Foreskin keratinocyte (primary cell): ENCODE measurements at places on chromosomes 13 and 19. TPM values are rescaled to one million over a fixed set of nuclear protein-coding genes. Genes with fewer than 3 reads are reported as not detected.

The PLIN5 gene
- total RNA-seq = not detected in 2 replicates

- DNase-seq = peak; percentile 61
Observed at GRCh38 chr13:92842145-92842544, 384.5 kb upstream of the GPC6 start.

DNA sequence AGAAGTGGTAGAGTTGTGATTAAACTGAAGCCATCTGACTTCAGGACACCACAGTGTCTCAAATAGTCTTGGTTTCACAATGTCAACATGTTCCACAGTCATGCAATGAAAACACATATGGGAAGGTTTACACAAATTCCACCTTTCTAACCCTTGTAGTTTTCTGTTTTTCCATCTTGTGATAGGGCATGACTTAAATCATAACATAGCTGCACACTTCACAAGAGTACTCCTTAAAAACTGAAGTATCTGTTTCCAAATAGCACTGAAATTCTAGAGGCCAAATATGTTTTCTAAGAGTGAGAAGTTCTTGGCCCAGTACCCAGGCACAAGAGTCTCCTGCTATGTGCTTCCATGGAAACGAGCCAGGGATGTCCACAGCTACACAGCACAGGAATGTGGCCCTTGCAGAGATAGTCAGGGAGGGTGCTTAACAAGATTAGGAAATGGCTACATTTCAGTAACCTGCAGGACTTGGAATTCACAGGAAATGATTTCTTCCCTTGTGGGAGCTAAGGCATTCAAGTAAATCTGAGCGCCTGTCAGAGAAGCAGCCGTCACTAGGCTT is 269.1 kb downstream of the NDFIP2 start:
- DNase-seq = peak; percentile 41

GRCh38 chr19:33737681-33738371 is 58.8 kb upstream of the KCTD15 start:
- no peak for DNase-seq

- no peak for DNase-seq
Observed at GRCh38 chr13:57314897-57315520, 148.0 kb downstream of the PRR20E start.

- no peak for DNase-seq
Observed at GRCh38 chr13:78680115-78680561, 21.2 kb upstream of the OBI1 start.

The CPAMD8 gene
- 0.17 and 0.25 TPM in 2 replicates for total RNA-seq

GRCh38 chr19:48918801-48919247 is 14.7 kb upstream of the DHDH start:
- no peak for DNase-seq

The KLK15 gene
- total RNA-seq = not detected in 2 replicates

DNA sequence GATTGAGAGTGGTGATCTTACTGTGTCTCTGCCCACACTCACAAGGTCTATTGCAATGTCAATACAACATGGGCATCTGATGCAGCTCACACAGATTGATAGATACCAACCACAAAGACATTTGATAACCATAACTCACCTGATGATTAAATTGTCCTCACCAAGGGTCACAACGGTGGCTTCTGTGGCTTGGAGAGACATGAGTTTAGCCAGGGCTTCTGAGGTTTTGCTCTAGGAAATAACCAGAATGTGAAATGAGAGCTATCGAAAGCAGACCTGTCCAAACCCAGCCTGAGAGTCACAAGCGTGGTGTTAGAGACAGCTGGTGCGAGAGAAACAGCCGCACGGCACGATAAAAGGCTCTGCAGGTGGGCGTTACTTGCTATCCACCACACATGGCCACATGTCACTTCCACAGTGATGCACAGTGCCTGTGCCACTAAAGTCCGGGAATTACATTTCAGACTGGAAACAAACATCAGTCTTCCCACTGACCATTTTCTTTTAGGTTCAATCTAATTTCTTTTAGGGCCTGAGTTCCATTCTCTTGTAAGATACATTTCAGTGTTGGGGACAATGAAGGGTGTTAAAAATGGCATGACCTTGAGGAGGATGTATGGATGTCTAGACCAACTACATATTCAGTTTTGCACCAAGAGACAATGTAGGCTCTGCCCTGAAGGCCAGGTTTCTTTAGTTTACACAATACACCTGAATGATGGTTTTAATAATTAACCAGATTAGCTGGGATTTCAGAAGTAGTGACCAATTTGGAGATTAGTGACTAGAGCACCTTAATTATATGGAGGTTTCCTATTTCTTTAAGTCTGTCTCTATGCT is 53.7 kb downstream of the ATP7B start:
- DNase-seq = no peak

- DNase-seq = peak; percentile 42
Observed at GRCh38 chr19:45968626-45969025, 5.0 kb downstream of the NOVA2 start.

GRCh38 chr19:34461375-34462100 is 20.0 kb upstream of the WTIP start:
- no peak for DNase-seq

- no peak for DNase-seq
Observed at GRCh38 chr19:40380199-40381037, 9.6 kb downstream of the HIPK4 start.

- DNase-seq = no peak
Observed at GRCh38 chr13:96636001-96636709, 358.1 kb downstream of the OXGR1 start.

- DNase-seq = no peak
Observed at GRCh38 chr13:112130418-112130817, 63.5 kb downstream of the SOX1 start.

The ZNF540 gene
- 0.27 and 0.53 TPM in 2 replicates for total RNA-seq

DNA sequence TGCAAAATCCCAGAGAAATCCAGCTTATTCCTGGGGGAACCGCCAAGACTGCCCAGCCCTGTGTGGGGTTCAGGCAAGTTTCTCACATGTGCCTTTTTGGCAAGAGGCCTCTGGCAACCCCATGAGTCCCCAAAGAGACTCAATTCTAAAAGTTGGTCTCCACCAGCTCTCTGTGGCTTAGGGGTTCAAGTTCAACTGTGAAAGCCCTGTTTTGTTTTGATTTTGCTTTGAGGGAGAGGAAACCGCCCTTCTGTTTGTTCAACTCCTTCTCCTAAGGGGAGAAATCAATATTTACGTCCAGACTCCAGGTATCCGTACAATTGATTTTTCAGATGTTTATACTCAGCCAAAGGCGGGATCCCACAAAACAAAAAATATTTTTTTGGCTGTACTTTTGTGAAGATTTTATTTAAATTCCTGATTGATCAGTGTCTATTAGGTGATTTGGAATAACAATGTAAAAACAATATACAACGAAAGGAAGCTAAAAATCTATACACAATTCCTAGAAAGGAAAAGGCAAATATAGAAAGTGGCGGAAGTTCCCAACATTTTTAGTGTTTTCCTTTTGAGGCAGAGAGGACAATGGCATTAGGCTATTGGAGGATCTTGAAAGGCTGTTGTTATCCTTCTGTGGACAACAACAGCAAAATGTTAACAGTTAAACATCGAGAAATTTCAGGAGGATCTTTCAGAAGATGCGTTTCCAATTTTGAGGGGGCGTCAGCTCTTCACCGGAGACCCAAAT is 583 bp upstream of the LDLR start:
- DNase-seq = no peak

The GPR4 gene
- not detected in 2 replicates for total RNA-seq

- DNase-seq = no peak
Observed at GRCh38 chr19:58585442-58586132, 12.5 kb upstream of the MZF1 start.

GRCh38 chr13:113853518-113854237 is 10.2 kb downstream of the GAS6 start:
- no peak for DNase-seq

- DNase-seq = no peak
Observed at GRCh38 chr13:28741084-28741491, 22.3 kb upstream of the SLC46A3 start.

GRCh38 chr13:33127009-33127551 is 110.9 kb downstream of the KL start:
- DNase-seq = no peak

GRCh38 chr19:52898101-52898500 is 666 bp upstream of the ZNF320 start:
- DNase-seq = no peak

DNA sequence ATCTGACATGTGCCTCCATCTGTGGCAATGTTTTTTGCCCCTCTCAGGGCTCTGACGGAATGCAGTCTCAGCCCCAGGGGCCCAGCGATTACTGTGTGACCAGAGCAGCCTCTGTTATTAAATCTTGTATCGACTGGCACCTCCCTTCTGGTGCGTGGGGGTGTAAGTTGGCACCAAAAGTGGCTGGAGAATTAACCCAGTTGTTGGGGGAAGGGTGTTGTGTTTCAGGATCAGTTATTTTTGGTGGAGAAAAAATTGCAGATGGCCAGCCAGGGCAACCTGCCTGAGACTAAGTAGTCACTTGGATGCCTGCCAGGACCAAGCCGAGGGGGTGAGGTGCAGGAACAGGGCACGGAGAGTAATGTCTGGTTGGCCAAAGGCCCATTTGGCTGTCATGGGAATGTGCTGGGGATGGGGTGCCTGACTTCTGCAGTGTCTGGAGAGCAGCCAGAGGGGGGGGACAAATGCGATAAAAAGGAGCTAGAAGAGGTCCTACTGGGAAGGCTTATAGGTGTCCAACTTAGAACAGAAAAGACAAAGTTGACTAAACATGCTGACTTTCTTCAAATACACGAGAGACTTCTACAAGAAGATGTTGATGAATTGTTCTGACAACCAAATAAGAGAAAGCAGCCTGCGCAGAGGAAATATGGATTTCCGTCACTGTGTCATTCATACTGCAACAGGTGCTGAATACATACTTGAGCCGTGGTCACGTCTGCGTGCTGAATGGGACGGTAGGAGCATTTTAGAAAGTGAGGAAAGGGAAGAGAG is 69.8 kb downstream of the SIAH3 start:
- no peak for DNase-seq

DNA sequence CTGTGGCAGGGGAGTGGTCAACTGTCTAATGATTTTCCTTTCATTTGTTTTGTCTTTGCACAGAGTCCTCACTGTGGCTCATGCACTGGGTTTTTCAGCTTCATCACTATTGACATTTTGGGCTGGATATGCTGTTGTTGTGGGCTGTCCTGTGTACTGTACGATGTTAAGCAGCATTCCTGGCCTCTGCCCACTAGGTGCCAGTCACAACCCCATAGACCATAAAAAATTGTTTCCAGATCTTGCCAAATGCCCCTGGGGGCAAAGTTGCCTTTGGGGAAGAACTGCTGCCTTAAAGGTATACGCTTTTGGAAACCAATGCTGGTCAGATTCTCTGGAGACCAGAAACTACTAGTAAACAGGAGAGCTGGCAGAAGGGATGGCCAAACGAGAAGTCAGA is 310.4 kb downstream of the SPRY2 start:
- DNase-seq = peak; percentile 12

DNA sequence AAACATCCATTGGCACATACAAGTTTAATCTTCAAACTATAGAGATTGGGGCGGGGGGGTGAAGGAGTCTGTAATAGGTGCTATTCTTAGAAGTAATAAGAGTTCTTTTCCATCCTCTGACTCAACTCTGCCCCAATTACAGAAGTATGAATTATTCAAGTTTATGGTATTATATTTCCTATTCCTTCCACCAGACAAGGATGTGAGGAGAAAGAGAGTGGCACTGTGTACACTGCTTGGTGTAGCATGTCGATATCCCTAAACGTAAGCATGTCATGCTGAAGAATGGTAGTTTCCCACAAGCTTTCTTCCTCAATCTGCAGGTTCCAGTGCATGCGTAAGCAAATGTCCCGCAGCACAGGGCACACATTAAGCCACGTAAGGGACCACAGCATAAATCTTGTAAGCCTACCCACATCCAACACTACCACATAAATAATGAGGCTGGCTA is 14.1 kb downstream of the BRD4 start:
- DNase-seq = no peak

DNA sequence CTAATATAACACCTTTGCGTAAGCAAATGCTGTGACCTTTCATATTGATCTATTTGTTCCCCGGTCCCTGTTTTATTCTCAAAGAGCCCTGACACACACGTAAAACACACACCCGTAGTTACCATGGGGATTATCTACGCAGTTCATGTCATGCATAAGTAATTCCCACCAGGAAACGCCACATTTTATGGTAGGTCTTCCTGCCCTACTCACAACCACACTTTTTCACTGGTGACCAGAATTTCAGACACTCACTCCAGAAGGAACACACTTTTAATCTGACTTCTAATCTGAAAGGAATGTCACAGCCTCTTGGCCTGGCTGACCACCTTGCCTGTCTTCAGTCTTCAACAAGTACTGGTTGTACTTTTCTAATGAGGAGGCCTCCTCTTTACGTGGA is 46.8 kb downstream of the SLC7A1 start:
- no peak for DNase-seq

GRCh38 chr19:40362160-40362559 is 13.7 kb downstream of the PLD3 start:
- DNase-seq = no peak

The CASP14 gene
- total RNA-seq = 0.07 and 0.10 TPM in 2 replicates

DNA sequence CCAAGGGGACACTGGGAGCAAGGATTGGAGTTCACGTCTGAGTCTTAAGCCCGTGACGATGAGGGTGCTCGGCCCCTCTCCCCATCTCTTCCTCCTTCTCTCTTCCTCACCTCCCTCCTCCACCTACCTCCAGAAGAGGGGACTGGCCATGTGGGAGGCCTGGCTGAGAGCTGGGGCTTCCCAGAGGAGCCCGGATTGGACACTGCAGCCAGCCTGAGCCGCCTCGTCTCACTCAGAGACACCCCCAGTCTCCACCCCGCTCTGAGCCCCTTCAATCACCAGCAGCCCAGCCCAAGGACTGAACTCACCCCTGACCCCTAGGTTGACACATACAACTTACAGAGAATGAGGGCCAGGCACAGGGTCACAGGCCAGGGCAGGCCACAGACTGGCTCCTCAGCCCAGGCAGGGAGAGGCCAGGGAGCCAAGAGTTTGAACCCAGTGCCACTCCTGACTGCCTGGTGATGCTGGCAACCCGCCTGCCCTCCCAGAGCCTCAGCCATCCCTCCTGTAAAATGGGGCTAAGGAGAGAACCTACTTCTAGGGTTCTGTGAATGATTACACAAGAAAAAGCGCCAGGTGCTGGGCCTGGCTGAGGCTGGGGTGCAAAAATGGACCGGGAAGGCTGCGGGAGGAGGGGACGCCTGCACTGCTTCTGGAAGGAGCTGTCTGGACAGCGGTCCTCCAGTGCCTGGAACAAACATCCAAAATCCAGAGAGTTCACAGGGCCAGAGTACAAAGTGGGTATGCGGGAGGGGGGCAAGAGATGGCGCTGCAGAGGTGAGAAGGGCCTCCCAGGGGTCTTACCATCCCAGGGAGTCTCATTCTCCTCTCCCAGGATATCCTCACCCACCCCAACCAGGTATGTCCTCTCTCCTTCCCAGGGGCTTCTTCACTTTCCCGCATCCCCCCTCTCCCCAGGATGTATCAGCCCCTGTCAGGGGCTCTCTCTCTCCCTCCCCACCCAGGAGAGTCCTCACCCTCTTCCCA is 1.1 kb downstream of the CD79A start:
- DNase-seq = no peak

- DNase-seq = no peak
Observed at GRCh38 chr19:35291916-35292315, at the start of gene MAG. TSS of gene MAG (plus strand) at chr19:35292161. CDS start at chr19:35295409, 3,248 bp downstream.

The URAD gene
- not detected in 2 replicates for total RNA-seq

The PHF11 gene
- 34.0 and 38.2 TPM in 2 replicates for total RNA-seq

- peak; percentile 89 for DNase-seq
Observed at GRCh38 chr13:98942485-98942884, 35.4 kb downstream of the DOCK9 start.

The DEDD2 gene
- 33.2 and 35.1 TPM in 2 replicates for total RNA-seq
